Hindlimb muscle (tissue), 1 donor: ENCODE measurements at places on chromosomes 3 and 15. TPM values are rescaled to one million over a fixed set of nuclear protein-coding genes. Genes with fewer than 3 reads are reported as not detected.

Gene CIAO2A
- polyA plus RNA-seq: 43.1 TPM

Gene CPNE9
- not detected for polyA plus RNA-seq

Gene GOLGB1
- 43.1 TPM for polyA plus RNA-seq

Gene TM4SF18
- polyA plus RNA-seq: 12.9 TPM

Gene CCR9
- polyA plus RNA-seq: not detected

Gene AAGAB
- 17.9 TPM for polyA plus RNA-seq

Gene RGMA
- polyA plus RNA-seq: 101 TPM

Gene CCDC80
- 59.4 TPM for polyA plus RNA-seq
